Stimulated activated CD4-positive, alpha-beta T cell treated with anti-CD3 and anti-CD28 coated beads, Interleukin-1b, Interleukin-23, amount 100 ng/mL, for 24 hours (primary cell): ENCODE measurements at places on chromosomes 7 and 10.

DNA sequence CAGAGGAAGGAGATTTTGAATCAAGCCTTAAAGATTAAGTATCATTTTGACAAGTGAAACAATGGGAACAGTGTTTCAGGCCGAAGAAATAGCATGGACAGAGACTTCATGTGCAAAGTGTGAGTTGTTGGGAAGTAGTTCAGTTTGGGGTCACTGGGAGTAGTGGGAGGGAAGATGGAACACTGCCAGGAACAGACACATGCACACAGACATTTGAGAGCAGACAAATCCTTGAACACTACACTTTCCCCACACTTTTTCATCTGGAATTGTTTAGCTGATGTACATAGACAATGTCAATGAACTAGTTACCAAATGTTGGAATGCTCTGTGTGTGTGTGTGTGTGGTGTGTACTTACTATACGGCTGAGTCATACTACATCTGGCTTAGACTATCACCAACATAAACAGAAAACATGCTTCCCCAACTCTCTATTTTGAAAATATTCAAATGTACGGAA is 52.4 kb upstream of the LRRC17 start:
- DNase-seq, result no peak

DNA sequence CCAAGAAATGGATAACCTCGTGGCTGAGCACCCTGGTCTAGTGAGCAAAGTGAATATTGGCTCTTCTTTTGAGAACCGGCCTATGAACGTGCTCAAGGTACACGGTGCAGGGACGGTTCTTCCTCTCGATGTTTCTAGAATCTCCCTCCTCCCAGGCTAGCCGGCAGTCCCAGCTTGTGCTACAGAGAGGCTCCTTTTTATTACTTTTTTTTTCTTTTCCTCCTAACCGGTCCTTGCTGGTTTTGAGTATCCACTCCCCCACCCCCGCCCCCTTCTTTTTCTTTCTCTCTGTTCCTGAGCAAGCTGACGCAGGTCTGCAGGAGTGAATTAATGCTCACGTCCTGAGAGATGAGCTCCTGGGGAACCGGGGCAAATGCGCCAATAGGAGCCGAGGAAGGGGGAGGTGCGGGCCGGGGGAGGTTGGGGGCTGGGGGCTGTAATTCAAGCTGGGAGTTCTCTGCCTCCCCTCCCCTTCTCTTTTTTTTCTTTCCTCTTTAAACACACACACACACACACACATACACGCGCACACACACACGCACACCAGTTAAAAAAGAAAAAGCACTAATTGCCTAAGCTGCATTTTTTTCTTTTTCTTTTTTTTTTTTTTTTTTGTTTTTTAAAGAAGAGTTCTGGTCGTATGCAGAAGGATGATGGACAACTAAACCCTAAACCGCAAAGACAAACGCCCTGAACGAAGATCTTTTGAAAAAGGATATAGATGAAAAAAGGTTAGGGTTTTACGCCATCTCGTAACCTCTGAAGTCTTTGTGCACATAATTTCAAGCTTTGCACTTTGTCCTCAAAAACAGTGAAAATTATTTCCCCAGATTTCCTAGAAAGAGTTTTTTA is 6.6 kb downstream of the CPA2 start:
- DNase-seq, result no peak

DNA sequence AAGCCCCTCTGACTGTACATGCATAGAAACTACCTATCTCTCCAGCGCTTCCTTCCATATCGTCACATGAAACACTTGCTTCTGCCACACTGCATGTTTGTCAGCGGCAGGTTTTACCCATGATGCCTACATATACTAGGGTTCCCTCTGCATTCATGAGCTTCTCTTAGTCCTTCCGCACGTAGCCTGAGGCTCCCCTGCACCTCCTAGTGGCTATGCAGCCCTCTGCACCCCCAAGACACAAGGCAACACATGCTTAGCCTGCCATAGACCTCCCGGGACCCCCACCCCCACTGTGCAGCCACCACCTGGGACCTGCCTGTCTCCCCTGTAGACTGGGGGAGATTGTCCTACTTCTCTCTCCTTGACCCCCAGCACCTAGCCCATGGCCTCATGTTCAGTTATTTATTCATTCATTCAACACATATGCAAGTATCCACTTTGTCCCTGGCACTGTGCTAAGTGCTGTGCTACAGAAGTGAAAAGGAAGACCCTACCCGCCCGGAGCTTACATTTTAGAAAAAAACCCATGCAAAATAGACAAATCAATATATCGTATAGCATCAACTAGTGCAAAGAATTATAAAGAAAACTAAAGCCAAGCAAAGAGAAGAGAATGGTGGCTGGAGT is 23.5 kb downstream of the TMEM273 start:
- DNase-seq, result no peak

- no peak for DNase-seq
These were observed 70.5 kb downstream of the ZNF22 start for GRCh38 chr10:45071043-45071813.

DNA sequence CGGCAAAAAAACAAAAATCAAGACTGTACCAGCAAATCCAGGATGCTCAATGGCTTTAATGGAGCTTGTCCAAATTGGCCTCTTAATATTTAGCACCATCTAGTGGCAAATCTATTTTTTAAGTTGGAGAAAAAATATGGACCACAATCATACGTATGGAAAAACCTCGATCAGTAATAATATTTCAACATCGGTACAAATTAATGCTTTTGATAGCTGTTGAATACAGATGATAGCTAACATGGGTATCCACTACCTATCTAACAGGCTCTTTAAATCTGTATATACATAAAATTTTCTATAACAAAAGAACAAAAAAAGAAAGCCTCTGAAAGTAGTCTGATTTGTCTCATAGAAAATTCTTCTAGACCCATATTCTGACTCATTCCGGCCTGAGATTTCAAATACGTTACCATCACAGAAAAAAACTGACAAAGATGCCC is 29.2 kb downstream of the COA1 start:
- DNase-seq, result no peak

DNA sequence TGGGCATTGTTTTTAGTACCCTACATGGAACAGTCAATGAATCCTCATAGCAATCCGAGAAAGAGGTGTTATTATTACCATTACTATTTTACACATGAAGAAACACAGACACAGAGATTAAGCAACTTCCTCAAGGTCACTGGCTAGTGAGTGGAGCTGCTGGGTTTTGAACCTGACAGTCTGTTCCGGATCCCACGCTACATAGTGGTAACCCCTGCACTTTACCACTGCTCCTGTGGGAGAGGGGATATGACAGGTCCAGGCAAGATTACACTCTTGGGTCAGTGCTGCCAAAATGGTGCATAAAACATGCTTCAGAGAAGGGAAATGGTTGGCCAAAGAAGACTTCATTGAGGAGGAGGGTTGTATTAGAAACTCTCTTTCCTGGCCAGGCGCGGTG is 185.7 kb downstream of the XPNPEP1 start:
- no peak for DNase-seq

DNA sequence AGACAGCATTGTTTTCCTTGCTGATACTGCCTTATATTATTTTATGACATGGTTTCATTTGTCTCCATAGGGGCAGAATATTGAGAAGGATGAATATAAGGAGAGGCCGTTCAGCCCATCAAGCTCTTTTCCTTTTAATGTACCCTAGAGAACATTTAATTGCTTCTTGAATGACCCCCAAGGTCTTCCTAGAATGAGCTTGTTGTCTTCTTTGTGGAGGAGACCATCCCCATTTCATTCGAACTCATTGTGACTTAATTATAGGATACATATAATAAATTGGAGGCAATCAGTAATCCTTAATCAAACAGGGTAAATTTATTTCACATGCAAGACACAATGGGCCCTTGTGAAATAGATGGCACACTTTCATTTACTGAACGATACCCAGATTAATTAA is 231.3 kb downstream of the MDFIC start:
- DNase-seq, result no peak

DNA sequence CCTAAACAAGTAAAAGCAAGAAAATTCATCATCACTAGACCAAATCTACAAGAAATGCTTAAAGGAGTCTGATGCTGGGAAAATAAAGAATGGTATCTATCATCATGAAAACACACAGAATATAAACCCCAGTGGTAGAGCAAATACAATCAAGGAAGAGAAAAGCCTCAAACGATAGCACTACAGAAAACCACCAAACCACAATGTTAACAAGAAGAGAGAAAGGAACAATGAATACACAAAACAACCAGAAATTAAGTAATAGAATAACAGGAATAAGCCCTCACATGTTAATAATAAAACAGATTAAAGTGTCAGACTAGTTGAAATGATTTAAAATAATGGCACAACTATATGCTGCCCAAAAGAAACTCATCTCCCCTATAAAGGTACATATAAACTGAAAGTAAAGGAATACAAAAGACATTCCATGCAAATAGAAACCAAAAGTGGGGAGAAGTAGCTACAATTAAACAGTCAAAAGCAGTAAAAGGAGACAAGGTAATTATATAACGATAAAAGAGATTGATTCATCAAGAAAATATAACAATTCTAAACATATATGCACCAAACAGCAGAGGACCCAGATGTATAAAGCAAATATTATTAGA is 77.3 kb downstream of the JMJD1C start:
- no peak for DNase-seq

DNA sequence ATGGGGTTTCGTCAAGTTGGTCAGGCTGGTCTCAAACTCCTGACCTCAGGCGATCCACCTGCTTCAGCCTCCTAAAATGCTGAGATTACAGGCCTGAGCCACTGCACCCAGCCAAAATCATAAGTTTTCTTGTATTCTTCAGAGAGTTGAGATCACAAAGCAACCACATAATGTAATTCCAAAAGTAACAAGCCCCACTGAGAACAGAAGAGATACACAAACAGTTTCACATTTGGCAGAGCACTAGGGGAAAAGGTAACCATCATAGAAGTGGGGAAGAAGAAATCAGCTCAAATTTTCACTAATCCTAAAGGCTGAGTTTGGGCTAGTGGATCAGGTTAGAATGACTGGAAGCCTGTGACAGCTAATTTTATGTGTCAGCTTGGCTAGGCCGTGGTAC is 5.4 kb upstream of the CEP41 start:
- no peak for DNase-seq

DNA sequence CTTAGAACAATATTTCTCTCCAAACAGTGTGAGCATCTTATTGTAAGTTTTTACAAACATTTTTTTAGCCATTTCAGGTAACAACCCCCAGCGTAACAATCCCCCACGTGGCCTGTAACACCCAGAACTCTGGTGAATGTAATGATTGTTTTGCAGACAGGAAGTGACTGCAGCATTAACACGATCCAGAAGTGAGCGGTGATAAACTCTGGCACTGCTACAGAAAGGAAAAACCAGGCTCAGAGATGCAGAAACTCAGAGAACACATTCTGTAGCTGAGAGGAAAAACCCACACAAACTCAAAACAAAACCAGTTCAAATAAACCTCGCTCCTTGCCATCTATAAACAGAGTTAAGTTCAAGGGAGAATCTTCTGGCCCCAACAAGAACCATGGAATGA is 285.7 kb downstream of the FGFR2 start:
- DNase-seq, result no peak

- DNase-seq, result no peak
These were observed 2.8 kb downstream of the CAMK2G start for GRCh38 chr10:73871295-73872189.
